ENCODE measurements at places on chromosomes 2 and 18.

GRCh38 chr2:101106453-101107181 lies 44.6 kb downstream of the TBC1D8 start:
- no peak for DNase-seq

- DNase-seq, result no peak
Observed at GRCh38 chr2:115481842-115482241, 1039.4 kb downstream of the DPP10 start.

- no peak for DNase-seq
Observed at GRCh38 chr2:181902625-181903024, 11.1 kb downstream of the ITPRID2 start.

- peak; percentile 60 for DNase-seq
Observed at GRCh38 chr2:65320042-65320725, 92.6 kb downstream of the ACTR2 start.

- no peak for DNase-seq
Observed at GRCh38 chr2:233482616-233483015, 84.0 kb downstream of the USP40 start.

GRCh38 chr2:45466053-45466452 lies 145.0 kb downstream of the SRBD1 start:
- DNase-seq, result no peak

GRCh38 chr2:44310287-44310686 lies 35.0 kb downstream of the SLC3A1 start:
- no peak for DNase-seq

DNA sequence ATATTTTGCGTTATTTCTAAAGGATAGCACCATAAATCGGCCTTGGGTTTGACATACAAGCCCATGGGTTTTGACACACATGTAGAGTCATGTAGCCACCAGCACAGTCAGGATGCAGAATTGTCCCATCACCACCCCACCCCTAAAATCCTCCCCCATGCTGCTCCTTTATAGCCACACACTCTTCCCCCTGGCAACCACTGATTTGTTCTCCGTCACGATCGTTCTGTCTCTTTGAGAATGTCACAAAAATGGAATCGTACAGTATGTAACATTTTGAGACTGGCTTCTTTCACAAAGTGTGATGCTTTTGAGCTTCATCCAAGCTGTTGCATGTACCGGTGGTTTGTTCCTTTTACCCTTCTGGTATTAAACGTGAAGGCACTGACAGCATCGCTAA lies 39.1 kb downstream of the CRACDL start:
- no peak for DNase-seq

DNA sequence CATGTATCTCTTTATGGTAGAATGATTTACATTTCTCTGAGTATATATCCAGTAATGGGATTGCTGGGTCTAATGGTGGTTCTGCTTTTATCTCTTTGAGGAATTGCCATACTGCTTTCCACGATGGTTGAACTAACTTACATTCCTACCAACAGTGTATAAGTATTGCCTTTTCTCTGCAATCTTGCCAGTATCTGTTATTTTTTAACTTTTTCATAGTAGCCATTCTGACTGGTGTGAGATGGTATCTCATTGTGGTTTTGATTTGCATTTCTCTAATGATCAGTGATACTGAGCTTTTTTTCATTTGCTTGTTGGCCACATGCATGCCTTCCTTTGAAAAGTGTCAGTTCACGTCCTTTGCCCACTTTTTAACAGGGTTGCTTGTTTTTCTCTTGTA lies 55.1 kb downstream of the CYTIP start:
- no peak for DNase-seq

GRCh38 chr2:228802181-228803071 lies 468.7 kb downstream of the PID1 start:
- no peak for DNase-seq

DNA sequence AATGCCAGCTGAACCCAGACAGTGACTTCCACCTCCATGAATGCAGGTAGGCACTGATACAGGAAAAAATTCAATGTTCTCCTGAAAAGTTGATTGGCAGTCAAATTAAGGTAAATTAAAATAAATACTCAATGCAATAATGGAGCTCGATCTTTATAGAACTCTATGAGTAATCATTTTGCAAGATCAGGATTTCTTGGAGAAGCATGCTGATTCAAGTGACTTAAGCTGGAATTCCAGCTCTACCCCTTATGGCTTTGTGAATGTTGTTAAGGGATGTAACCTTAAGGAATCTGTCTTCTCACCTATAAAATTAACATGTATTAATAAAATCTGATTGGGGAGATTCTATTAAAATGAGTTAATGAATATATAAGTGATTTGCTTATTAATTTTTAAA lies 145.1 kb downstream of the QPCT start:
- no peak for DNase-seq

- no peak for DNase-seq
Observed at GRCh38 chr18:9596226-9596625, 18.1 kb downstream of the PPP4R1 start.

DNA sequence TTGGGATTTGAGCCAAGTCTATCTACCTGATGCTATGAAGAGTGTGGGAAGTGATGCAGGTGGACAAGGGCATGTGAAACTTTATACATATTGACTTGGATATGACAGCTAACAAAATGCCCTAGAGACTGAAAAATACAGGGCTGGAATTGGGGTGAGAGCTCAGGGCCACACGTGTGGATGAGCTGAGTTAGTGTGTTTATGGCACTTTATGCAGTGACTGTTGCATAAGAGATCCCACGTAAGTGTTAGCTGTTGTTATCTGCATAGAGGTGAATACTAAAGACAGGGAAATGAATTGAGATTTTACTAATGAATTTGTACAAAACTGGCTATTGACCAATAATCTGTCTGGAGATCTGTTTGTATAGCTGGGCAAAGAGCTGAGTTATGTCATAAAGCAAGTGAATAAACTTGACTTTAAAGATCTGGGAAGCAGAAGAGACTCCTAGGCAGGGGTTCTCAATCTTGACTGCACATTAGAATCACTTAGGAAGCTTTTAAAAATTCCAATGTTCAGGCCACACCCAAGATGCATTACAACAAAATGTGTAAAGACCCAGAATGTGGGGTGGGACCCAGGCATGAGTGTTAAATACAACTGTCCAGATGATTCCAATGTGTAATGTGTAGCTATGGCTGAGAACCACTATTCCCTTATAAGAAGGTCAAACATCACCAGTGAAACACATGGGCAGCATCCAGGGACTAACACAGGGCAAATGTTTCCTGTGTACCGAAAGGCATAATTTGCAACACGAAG lies 74.2 kb upstream of the STK17B start:
- no peak for DNase-seq

DNA sequence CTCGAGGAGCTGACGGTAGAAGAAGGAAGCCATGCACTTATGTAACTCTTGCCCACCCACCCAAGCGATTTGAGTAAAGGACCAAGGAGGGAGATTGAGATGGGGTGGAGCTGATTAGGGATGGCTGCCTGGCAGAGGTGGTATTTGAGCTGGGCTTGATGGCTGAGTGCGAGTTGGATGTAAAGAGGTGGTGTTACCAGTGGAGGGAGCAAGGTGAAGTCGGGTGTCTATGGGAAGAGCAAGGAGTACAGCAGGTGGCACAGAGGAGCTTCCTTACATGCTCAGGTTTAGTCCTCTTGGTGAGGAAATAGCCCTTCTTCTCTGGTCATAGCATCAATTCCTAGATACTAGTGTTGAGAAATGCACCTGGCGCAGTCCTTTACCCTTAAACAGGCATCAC lies 294.2 kb upstream of the SKOR2 start:
- no peak for DNase-seq

- no peak for DNase-seq
Observed at GRCh38 chr2:221153226-221153625, 418.9 kb downstream of the EPHA4 start.

- DNase-seq, result no peak
Observed at GRCh38 chr2:17791121-17791816, 25.0 kb upstream of the MSGN1 start.

GRCh38 chr18:41761333-41762018 lies 193.6 kb upstream of the PIK3C3 start:
- DNase-seq, result peak; percentile 77

DNA sequence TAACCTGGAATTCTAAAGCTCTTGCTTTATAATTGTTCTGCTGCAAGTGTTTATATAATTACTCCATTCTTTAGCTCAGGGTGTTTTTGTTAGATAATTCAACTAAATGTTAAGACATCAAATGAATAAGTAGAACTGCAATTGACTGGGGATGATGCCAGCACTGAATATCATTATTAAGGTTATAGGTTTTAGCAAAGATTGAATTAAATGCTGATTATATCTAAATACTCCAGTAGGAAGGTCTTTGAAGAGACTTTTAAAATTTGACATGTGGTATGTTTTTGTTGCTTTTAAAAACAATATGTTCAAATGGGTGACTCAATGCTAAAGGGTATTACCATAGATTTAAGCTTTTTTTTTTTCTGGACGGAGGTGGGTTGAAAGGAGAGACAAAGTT lies 170.1 kb upstream of the THUMPD2 start:
- no peak for DNase-seq
